ENCODE measurements at places on chromosomes 16 and 17. TPM values are rescaled to one million over a fixed set of nuclear protein-coding genes. Genes with fewer than 3 reads are reported as not detected.

DNA sequence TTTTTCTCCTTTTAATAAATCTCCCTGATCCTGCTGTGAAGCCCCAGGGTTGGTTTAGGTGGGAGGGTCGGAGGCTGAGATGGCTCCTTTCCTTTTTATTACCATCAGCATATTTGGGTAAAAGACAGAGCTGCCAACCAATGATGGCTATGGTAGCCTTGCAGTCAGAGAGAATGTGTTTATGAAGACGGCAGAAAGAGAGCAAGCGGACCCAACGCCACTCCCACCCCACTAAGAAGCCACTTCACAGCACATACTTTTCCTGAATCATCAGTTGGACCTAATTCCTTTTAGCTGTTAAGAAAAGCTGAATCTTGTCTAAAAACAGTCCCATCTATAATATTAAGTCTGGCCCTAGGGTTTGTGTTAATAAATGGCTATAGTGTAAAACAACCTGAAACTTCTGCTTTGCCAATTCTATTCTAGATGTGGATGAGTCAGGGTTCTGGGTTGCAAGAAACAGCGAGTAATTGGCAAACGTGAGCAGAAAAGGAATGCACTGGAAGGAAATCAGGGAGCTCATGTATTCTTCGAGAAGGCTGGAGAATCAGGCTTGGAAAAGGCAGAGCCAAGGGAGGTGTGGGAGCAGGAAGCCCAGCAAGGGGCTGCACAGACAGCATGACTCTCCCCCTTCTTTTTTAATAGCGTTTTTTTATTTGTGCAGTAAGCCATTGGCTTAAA lies 34.0 kb upstream of the PRKCA start:
- DNase-seq = no peak

- DNase-seq = peak; percentile 84
Observed at GRCh38 chr16:66427871-66428681, 981 bp downstream of the BEAN1 start.

GRCh38 chr16:88731699-88732098 lies 25.4 kb downstream of the CTU2 start:
- no peak for DNase-seq

GRCh38 chr17:40615068-40615840 lies 32.4 kb downstream of the SMARCE1 start:
- DNase-seq = no peak

- DNase-seq = no peak
Observed at GRCh38 chr16:60907645-60908044, 1128.6 kb downstream of the CDH8 start.

Gene TRPV2
- 43.7 TPM for total RNA-seq

DNA sequence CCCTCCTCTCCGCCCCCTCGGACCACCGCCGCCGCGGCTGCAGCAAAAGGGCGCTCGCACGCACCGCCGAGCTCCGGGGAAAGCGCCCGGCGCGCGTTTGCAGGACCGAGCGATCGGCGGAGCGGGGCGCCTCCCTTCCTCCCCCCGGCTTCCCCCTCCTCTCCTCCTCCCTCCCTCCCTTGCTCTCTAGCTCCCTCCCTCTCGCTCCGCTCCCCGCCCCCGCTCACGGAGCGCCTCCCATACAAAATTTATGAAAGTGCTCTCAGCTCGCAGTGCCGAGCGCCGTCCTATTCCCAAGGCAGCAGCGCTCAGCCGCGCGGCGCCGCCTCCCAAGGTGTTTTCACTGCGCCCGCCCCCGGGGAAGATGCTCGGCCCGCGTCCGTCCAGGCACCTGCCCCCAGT lies at the start of gene RTN4RL1:
Gene RTN4RL1 (minus strand): TSS at position 115 of the 402 bp plus-strand sequence. CDS start 469 bp downstream, outside the sequence.
- DNase-seq = no peak

DNA sequence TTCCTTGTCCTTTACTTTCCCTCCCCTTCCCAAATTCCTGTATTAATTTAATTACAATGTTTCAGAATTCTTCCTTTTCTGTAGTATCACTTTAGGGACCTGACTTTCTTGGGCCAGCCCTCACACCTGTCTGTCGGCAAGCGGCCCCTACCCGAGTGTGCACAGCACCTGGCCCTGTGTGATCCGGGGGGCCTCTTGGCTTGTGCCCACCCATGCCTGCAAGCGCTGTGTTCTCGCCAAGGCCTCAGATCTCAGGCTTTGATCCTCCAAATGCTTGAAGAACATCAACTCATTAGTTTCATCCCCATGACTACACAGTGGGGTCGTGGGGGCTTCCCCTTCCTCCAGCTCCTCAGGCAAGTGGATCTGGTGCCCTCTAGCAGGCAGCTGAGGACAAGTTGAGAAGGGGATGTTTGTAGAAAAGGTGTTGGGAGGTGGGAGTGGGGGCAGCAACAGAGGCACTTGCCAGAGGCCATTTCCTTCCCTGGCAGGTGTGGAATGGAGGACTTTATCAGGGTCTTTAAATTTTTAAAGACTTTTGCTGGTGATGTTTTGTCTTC lies 15.7 kb upstream of the CDH3 start:
- no peak for DNase-seq

Gene KRT27
- not detected for total RNA-seq

Gene ARL5C
- total RNA-seq = not detected

Gene LRRC59
- total RNA-seq = 126 TPM

DNA sequence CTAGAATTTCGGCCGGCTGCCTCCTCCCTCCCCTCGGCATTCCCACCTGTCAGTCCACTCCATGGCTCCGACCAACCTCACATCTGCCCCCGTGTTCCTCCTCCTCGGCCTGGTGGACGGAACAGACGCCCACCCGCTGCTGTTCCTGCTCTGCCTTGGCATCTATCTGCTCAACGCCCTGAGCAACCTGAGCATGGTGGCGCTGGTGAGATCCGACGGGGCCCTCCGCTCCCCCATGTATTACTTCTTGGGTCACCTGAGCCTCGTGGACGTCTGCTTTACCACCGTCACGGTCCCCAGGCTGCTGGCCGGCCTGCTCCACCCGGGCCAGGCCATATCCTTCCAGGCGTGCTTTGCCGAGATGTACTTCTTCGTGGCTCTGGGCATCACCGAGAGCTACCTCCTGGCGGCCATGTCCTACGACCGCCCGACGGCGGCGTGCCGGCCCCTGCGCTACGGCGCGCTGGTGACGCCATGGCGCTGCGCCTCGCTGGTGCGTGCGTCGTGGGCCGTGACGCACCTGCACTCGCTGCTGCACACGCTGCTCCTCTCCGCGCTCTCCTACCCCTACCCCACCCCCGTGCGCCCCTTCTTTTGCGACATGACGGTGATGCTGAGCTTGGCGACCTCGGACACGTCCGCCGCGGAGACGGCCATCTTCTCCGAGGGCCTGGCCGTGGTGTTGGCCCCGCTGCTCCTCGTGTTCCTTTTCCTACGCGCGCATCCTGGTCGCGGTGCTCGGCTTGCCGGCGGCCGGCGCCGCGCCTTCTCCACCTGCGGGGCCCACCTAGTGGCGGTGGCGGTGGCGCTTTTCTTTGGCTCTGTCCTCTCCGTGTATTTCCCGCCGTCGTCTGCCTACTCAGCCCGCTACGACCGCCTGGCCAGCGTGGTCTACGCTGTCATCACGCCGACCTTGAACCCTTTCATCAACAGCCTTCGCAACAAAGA lies at the start of gene OR3A2:
Gene OR3A2 (minus strand): TSS at position 440 of the 948 bp plus-strand sequence.
- DNase-seq = no peak

DNA sequence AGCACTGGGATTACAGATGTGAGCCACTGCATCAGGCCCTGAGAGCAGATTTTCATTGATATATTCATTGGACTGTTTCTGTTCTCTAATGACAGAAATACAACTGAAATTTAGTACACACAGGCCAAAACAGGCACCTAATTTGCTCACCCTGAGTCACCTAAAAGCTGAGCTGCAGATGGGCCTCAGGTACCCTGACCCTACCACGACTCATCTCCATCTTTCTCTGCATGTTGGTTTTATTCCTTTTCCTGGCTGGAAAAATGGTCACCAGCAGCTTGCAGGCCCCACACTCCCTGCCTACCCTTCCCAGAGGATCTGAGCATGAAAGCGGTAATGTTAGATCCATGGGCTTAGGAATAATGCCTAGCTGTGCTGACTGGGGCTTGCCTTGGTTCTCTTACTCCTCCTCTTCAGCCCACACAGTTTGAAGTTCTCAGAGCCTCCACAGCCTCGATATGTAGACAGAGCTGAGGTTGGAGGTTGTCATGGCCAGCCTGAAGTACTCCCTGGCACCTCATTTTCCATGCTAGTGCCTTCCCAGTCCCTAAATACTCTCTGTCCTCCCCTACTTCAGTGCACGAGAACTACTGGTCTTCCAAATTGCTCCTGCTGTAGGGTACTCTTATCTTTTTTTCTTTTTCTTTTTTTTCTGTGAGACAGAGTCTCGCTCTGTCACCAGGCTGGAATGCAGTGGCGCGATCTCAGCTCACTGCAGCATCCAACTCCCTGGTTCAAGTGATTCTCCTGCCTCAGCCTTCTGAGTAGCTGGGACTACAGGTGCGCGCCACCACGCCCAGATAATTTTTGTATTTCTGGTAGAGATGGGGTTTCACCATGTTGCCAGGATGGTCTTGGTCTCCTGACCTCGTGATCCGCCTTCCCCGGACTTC lies 51.1 kb downstream of the CENPV start:
- peak; percentile 33 for DNase-seq

DNA sequence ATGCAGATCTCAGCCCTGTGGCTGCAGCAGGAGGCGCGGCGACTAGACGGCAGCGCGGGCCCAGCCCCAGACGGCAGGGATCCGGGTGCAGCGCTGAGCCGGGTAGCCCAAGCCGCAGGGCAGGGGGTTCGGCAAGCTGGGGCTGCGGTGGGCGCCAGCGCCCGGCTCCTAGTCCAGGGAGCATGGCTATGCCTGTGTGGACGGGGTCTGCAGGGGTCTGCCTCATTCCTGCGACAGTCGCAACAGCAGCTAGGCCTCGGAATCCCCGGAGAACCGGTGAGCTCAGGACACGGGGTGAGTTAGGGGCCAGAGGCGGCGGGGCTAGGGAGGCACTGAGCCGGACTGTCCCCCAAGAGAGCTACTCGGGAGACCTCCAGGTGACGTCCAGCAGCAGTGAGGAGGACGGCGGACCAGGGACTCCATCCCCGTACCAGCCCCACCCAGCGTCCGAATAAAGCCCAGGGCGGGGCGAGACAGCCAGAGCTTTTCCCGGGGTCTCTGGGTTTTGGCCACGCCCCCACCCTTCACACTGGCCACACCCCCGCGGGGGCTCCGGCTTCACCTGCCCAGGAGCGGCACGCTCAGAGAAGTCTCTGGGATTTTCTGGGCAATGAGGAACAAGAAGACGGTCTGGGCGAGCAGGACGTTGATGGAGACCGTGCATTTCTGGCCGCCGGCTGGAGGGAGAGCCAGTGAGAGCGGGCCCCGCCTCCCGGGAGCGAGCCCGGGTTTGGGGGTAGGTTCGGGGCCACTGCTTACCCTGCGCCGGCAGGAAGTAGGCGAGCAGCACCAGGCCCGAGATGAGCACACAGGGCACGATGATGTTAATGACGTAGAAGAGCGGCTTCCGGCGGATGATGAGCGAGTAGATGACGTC lies 1.1 kb downstream of the C17orf107 start:
- no peak for DNase-seq

GRCh38 chr17:76674600-76674999 lies 31.0 kb upstream of the ST6GALNAC1 start:
- no peak for DNase-seq

Gene TMEM92
- total RNA-seq = not detected

Gene CACNG1
- total RNA-seq = not detected

Gene HSPB9
- not detected for total RNA-seq

Data from mesenteric fat pad (tissue), 1 donor.